ENCODE measurements at places on chromosomes 5 and 9.

- DNase-seq = no peak
Measured at GRCh38 chr5:1670351-1670750, 129.3 kb downstream of the MRPL36 start.

GRCh38 chr5:129629575-129629974 lies 118.3 kb upstream of the MINAR2 start:
- DNase-seq = no peak

DNA sequence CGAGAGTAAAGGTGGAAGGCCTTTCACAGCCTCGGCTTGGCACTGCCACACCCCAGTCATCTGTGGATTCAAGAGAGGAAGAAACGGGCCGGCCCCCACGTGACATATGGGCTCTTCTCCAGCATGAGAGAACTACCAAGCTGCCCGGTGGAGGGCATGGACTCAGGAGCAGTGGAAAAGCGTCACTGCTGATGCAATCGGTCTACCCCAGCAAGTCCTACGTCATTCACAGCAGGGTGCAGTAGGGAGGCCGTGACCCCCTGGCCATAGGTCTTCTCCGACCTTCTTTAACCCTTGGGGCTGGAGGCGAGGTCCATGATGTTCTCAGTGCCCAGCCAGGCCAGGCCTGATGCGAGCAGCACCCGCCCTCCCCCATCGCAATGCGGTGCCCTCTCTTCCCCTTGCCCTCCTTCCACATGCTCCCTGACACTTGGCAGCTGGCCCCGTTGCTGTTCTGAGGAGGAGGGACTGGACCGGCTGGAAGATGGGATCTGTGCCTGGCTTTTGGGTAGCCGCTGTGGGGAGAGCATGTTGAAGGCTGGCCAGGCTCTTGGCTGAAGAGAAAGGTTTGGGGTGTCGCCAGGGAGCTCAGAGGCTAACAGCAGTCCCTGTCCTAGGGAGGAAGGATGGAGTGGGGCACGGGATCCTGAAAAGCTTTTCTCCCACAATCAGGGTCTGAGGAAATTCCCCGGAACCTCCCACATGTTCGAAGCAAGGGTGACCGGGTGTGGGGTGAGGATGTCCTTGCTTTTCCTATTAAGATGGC lies 89.8 kb downstream of the LIFR start:
- no peak for DNase-seq

DNA sequence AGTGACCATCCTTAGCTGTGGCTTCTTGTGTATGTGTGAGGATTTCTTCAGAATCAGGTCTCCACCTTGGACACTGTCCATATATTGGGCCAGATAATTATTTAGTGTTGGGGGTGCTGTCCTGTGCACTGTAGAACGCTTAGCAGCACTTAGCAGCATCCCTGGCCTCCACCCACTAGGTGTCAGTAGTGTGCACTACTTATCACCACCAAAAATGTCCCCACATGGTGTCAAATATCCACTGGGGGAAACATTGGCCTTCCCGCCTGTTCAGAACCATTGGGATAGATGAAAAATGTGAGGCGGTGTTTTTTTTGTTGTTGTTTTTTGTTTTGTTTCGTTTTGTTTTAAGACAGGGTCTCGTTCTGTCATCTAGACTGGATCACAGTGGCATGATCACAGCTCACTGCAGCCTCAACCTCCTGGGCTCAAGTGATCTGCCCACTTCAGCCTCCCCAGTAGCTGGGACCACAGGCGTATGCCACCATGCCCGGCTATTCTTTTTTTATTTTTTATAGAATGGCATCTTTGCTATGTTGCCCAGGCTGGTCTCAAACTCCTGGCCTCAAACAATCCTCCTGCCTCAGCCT lies 67.7 kb downstream of the TENT4A start:
- DNase-seq = peak; percentile 60

DNA sequence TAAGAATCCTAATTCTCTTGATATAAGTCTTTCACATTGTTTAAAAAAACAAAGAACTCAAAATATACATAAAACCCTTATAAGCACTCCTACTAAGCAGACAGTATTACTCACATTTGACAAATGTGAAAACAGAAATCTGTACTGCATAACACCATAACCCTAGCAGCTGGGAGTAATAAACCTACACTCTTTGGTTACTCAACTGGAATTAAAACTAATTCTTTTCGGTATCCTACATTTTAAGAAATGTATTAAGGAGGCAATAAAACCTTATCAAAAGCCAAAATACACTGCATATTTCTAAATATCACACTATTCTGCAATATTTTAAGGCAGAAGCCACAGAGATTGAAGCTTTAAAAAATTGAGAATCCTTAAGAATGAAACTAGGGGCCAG lies 6.8 kb downstream of the AUH start:
- no peak for DNase-seq

DNA sequence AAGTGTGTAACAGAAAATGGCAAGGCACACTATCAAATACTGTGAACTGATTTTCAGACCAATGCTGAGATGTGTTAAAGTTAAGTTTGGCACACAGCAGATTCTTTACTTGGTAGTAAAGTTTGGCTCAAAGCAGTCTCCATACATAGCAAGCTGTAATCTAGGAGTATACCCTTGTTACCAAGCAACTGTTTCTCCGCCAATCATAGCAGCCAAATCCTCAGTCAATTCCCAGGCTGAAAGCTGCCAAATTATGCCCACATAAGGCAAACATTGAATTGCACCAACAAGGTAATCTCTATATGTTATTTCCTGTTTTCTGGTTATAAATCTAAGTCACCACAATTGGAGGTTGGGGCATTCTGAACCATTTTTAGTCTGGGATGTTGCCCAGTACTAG lies 345.7 kb downstream of the DEPDC1B start:
- no peak for DNase-seq

DNA sequence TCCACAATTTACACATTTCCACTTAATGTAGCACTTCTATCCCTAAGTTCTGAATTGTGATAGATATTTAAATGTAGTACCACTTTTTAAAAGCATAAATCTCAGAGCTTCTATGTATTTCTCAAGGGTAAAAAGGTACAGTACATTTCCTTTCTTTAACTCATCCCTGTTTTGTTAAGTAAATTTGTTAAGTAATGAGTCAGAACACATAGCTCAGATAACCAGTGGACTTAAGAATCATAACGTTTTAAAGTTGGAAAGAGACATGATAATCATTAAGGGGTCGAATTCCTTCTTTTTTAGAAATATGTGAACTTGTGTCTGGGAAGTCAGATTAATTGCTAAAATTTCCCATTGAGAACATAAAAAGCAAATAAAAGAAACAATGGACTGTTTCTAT lies 810.2 kb upstream of the NUDT12 start:
- no peak for DNase-seq

- DNase-seq = no peak
Measured at GRCh38 chr5:124349931-124350330, 396.5 kb downstream of the ZNF608 start.

- no peak for DNase-seq
Measured at GRCh38 chr9:113957821-113958341, 81.8 kb downstream of the ZNF618 start.
